ENCODE measurements at places on chromosomes 5 and 9.

GRCh38 chr9:110334183-110334582 lies 3.5 kb downstream of the TXNDC8 start:
- no peak for DNase-seq

DNA sequence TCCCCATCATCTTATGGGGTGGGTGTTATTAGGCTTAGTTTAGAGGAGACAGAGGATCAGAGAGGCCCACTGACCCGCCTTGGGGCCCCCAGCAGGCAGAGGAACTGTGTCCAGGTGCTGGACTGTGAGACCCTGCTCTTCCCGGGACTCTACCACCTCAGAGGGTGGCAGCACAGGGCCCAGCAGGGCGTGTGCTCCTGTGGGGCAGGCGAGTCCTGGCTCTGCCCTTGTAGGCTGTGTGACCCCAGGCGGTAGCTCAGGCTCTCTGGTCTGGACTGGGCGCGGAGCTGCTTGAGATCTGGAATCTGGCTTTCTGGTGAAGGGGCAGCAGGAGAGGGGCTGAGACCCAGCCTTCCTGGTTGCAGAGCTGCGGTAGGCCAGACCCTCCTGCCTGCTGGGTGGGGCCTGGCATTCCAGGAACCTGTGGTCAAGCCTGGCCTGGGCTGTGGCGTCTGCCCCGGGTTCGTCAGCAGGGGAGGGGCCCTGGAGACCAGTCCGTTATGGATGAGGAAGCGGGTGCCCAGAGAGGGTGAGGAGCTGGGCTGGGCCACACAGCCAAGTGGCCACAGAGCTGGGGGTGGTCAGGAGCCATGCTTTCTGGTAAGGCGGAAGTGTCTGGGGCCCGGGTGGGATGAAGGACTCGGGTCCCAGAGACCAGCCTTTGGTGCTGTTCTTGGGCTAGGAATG lies 46.5 kb downstream of the RXRA start:
- DNase-seq = no peak

DNA sequence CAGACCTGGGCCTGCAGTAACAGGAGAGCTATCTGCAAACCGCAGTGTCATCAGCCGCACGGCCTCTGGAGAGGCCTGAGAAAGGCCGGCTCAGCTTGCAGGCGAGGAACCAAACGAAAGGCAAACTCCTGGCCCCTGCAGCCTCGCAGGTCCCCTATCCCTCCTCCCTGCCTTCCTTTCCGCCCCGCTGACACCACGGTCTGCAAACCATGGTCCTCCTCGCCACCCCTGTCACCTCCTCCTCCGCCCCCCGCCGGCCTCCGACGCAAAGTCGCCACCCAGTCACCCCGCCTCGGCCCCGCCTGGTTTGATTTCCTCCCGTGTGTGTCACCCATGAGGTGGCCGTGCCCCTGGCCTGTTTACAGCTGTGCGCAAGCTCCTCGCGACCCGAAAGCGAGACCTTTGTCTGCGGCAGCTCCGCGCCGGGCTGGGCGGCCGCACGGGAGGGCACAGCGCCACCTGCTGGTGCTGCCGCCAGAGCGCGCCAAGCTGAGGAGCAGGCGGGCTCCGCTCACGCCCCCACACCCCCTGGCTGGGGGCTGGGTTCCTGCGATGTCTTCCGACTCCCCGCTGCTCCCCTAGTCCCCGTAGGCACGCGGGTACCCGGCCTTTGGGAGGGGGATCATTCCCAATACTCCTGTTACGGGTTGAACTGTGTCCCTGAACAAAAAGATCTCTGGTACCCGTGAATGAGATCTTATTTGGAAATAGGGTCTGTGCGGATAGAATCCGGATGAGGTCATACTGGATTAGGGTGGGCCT lies 19.4 kb downstream of the GBGT1 start:
- DNase-seq = peak; percentile 93

DNA sequence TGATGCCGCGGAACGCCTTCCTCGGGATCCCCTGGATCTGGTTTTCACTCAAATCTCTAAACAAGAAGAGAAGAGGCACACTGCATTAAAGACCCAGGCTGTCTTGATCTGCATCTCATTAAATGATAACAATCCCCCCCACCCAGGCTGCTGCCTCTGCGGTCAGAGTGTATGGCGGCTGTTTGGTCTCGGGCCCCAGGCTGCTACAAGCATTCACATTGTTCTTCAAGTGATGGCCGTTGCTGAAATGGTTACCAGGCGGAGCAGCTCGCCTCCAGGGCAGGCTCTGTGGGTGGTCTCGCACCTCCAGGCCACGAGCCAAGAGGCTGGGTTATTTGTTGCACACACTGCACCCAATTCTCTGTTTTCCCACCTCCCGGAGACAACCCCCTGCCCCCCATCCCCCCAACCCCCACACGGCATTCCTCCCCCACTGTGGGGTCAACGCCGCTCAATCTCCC lies 304.1 kb upstream of the PANK3 start:
- no peak for DNase-seq

DNA sequence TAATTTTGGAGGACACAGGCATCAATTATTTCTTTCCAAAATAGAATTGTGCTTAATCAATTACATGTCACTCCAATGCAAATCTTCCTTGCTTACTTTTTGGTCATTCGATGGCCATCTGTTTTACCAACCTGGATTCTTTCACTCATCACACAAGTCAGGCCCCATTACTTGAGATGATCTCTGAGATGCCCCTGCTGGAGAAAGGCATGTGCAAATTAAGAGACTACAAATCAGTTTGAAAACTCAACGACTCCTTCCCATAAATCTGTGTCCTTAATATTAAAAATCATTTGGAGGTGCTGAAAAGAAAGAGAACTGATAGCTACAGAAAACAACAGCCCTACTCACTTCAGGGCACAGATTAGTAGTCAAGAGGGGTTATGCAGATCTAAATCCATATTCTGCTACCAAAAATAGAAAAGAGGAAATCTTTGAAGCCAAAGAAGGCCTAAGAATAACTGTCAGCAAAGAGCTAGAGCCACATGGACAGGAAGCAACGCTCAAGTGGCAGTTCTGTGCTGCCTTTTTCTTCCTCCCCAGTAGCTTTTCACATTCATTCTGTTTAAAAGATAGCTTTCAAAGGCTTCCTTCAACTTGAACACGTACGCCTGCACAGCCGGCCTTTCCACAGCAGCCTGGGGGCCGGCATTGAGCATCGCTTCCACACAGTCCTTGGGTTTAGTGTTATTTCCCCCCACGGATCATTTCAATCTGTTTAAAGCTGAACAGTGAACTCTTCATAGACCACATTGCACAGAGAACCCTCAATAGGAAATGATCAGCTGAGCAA lies 79.3 kb upstream of the MAP3K1 start:
- no peak for DNase-seq

- DNase-seq = no peak
Observed at GRCh38 chr5:142262683-142263082, 62.1 kb downstream of the SPRY4 start.

DNA sequence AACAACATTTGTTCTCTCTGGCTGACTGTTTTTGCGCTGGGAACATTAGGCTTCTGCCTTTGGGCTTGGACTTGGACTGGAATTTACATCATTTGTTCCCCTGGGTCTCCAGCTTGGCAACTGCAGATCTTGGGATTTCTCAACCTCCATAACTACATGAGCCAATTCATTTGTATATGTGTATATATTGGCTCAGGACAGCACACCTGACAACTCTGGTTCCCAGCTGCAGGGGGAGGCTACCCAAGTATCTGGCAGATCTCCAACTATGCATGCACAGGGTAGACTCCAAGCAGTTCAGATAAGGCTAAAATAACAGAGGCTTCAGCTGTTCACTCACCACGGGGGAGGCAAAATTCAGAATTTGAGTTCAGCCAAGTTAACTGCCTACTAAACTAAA lies 31.6 kb upstream of the F2RL1 start:
- DNase-seq = no peak

DNA sequence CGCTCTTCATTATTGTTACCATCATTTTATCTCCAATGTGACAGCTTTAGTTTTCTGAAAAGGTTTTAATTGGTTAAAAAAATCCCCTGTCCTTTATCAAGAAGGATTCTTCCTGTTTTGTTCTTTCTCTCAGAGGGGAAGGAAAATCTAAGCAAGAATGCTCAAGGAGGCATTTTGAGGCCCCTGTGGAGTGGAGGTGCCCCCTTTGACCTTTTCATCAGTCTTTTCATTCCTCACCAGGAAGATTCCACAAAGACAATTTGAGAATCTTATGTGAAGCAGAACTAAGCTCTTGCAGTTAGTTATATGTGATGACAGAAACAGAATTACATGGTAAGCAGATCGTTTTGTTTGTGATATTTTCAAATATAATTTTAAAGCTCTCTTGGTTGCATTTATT lies 489.6 kb downstream of the MAN2A1 start:
- DNase-seq = no peak

DNA sequence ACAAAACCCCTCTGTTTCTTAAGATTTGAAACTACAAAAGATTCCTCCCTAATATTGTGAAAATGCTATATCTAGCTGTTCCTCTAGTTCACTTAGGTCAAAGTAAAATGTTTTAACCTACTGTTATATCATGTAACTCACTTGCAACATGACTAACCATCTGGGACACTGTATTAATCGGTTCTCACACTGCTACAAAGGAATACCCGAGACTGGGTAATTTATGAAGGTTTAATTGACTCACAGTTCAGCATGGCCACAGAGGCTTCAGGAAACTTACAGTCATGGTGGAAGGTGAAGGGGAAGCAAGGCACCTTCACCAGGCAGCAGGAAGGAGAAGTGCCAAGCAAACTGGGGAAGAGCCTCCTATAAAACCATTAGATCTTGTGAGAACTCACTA lies 34.7 kb downstream of the DIMT1 start:
- DNase-seq = no peak

GRCh38 chr5:77957-78804 lies 13.8 kb upstream of the PLEKHG4B start:
- no peak for DNase-seq

GRCh38 chr5:11234501-11234911 lies 473.5 kb upstream of the DAP start:
- DNase-seq = peak; percentile 0

- DNase-seq = no peak
Observed at GRCh38 chr9:107049046-107049802, 186.3 kb downstream of the ZNF462 start.

GRCh38 chr5:180026320-180026719 lies 45.2 kb downstream of the RNF130 start:
- no peak for DNase-seq

- DNase-seq = peak; percentile 26
Observed at GRCh38 chr9:130461218-130461630, 16.5 kb downstream of the ASS1 start.

- no peak for DNase-seq
Observed at GRCh38 chr9:125428060-125428901, 166.7 kb downstream of the GAPVD1 start.

- DNase-seq = no peak
Observed at GRCh38 chr5:123107343-123108244, 18.6 kb downstream of the PRDM6 start.

GRCh38 chr9:68804911-68805889 lies 100.2 kb downstream of the PIP5K1B start:
- no peak for DNase-seq

GRCh38 chr5:126390051-126390450 lies 33.2 kb upstream of the GRAMD2B start:
- DNase-seq = no peak

GRCh38 chr9:134895908-134896833 lies 15.6 kb downstream of the FCN2 start:
- DNase-seq = no peak

DNA sequence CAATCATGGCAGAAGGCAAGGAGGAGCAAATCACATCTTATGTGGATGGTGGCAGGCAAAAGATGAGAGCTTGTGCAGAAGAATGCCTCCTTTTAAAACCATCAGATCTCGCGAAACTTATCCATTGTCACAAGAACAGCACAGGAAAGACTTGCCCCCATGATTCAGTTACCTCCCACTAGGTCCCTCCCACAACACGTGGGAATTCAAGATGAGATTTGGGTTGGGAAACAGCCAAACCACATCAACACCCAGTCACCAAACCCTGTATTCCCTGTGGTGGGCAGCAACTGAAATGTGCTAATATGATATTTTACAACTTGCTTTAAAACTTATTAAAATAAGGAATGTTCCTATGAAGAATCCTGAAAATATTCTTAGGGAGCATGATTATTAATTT lies 54.2 kb downstream of the RASGRF2 start:
- DNase-seq = no peak

DNA sequence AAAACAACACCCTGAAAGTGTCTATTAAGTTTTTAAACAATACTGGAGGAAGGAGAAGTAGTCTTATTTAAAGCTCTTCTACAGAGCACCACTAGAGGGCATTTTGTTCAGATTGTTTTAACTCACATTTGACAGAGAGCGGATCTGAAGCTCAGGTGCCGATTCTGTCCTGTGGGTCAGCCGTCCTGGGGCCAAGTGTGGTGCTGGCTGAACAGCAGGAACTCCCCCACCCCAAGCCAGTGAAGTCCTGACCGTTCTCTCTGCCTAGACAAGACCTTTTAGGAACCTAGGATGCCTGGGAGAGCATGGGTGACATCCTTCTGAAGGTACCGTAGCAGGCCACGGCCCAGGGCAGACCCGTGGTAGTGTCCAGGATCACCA lies 3.9 kb downstream of the EXOC3 start:
- no peak for DNase-seq

- no peak for DNase-seq
Observed at GRCh38 chr9:2420543-2420942, 201.0 kb upstream of the VLDLR start.

- no peak for DNase-seq
Observed at GRCh38 chr9:133303266-133304157, 28.5 kb upstream of the ABO start.

DNA sequence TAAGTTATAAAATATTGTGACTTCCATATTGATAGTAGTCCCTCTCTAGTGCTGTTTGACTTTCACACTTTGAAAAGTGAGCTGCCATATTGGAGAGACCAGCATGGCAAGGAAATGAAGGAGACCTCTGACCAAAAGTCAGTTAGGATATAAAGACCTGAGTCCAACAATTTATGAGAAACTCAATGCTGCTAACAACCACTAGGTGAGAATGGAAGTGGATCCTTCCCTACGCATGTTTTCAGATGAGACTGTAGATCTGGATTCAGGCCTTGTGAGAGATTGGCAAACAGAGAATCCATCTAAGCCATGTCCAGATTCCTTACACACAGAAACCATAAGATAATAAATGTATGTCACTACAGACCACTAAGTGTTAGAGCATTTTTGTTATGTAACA lies 81.6 kb downstream of the CTNND2 start:
- DNase-seq = no peak

DNA sequence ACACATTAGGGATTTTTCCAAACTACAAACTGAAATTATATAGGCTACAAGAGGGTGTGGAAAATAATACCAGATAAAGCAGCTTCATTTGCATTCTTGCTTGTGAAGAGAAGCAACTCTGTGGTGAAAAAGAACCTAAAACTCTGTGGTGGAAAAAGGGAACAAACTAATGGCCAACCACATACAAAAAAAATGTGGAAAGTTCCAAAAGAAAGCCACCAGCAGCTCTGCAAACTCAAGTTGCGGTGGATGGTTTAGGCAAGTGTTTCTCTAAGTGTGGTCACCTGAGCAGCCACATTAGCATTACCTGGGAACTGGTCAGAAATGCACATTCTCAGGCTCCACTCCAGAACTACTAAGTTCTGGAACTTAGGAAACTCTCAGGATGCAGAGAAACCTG lies 586.4 kb downstream of the ACTL7B start:
- no peak for DNase-seq

Measured in T-helper 22 cell (primary cell).